ENCODE measurements at places on chromosomes 1 and 21. TPM values are rescaled to one million over a fixed set of nuclear protein-coding genes. Genes with fewer than 3 reads are reported as not detected.

Gene LGR6
- total RNA-seq = 0.41 TPM

Gene TMEM53
- 6.0 TPM for total RNA-seq

DNA sequence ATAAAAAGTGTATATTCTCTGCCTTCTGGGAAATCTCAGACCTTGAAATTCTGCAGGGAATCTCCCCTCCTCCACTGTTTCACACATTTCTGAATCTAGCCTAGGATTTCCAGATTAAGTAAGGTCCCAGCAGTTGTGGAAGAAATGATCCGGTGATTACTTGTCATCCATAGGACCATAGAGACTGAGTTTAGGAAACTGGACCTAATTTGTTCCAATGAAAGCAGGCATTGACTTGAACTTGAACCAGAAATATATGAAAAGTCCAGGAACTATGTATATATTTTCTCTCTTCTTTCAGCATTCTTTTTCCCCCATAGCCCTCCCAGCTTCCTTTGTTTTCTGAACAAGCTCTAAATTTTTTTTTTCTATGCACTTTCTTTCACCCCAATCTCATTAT lies 149.5 kb upstream of the SPAG17 start:
- DNase-seq = no peak

- DNase-seq = no peak
Measured at GRCh38 chr1:152906023-152906565, 2.3 kb upstream of the IVL start.

- DNase-seq = no peak
Measured at GRCh38 chr21:38716942-38717341, 88.8 kb upstream of the ETS2 start.

DNA sequence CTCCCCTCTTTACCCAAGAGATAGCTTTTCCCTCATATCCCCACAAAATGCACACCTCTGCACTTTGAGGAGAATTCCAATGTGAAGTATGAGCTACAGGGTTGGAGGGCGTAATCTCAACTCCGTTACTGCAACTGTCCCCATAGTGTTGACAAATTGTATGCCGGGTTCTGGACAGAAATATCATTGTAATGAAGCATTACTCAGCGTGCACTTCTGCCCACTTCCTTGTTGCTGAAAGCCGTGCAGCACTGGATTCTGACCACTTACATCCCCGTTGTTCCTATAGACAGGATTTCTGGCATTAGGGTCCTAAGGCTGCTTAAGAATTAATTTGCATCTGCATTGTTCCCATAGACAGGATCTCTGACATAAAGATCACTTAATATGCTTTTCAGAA lies 205.6 kb downstream of the RHOU start:
- no peak for DNase-seq
